Upper lobe of right lung (tissue), 1 donor: ENCODE measurements at places on chromosomes 4 and X. TPM values are rescaled to one million over a fixed set of nuclear protein-coding genes. Genes with fewer than 3 reads are reported as not detected.

GRCh38 chrX:73683236-73683859 is 120.4 kb downstream of the CHIC1 start:
- DNase-seq = no peak
- no peak overlapping the region for H3K27ac ChIP-seq
- H3K27me3 ChIP-seq = no peaks in the 10 kb centered on the region
- no peaks in the 10 kb centered on the region for H3K36me3 ChIP-seq

GRCh38 chrX:131812847-131813825 is 210.0 kb upstream of the STK26 start:
- H3K4me3 ChIP-seq = peak overlapping the region; percentile 21
- no peak for DNase-seq
- H3K36me3 ChIP-seq = no peaks in the 10 kb centered on the region
- no peaks in the 10 kb centered on the region for H3K4me1 ChIP-seq

DNA sequence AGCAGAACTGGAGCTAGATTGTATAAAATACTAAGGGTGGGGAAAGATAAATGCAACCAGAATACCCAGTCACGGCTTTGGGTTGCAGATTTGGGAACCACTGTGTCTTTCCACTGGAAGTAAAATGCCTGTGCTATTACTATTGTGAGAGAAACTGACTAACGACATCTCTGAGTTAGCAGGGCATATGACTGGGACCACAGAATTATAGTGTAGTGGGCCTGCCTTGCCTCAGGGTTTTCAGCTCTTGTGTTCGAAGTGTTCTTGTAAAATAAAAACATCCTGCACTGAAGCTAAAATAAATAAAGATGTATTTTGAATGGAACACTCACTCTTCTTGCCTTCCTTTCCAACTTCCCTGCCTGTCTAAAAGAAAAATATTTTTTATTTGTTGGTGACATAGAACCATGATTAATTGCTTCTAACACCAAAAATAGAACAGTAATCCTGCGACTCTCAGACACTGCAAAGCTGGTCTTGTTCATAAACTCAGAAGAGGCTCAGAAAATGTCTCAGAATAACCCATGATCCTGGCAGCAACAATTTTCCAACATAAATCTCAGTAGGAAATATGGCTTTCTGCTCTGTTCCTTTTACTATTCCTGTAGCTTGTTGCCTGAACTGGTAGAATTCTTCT is 104.2 kb downstream of the FAM47B start:
- no peak overlapping the region for H3K4me3 ChIP-seq
- H3K27ac ChIP-seq = no peak overlapping the region
- no peak for DNase-seq
- H3K36me3 ChIP-seq = no peaks in the 10 kb centered on the region
- H3K4me1 ChIP-seq = no peaks in the 10 kb centered on the region

DNA sequence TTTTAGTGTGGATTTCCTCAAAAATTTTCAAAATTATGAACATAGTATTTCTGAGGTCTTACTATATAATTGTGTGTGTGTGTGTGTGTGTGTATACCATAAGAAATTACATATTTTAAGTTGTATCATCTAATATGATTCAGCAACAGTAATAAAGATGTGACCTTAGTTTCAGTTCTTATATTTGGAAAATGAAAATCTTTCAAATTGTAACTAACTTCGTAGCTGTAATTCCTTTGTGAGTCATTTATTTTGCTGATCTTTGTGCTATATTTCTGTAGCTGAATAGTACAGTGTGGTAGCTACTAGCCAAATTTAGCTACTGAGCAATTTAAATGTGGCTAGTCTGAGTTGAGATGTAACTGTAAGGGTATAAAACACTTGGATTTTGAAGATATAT is 116.4 kb downstream of the RAP1GDS1 start:
- peaks cover 9% of the 10 kb centered on the region for H3K36me3 ChIP-seq
- H3K27ac ChIP-seq = no peak overlapping the region
- DNase-seq = no peak

DNA sequence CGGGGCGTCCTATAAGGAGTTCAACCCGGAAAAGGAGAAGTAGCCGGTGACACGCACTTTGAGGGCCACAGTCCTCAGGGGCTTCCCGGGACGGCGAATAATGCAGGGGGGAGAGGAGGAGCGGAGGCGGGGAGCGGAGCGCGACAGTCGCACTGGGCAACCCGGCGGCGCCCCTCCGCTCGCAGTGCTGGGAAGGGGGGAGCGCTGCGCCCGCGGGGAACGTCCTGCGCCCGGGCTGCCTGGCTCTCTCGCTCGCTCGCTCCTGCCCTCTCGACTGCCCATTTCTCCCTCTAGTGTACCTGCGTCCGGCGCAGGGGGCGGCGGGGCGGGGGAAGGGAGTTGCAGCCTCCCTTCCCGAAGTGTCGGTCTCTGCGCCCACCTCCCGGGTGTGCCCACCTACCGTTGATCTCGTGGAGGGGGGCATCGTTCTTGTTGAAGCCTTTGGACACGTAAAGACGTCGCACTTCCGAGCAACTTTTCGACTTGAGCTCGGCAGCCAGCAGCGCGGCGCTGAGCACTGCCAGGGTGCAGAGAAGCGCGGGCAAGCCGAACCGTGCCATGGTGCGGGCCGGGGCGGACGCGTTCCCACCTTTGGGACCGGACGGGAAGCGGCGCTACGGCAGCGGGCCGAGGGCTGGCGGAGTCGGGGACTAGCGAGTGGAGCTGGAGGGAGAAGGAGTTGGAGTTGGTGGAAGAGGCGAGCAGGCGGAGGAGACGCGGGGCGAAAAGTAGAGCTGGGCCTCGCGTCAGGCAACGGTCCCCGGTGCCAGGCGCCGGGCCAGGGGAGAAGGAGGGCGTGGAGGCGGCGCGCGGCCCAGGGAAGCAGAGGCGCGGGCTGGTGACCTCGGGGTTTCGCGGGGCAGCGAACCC is 648 bp downstream of the GPC4 start:
- no peaks in the 10 kb centered on the region for H3K36me3 ChIP-seq
- DNase-seq = peak; percentile 69
- H3K4me3 ChIP-seq = peak overlapping the region; percentile 58
- H3K4me1 ChIP-seq = no peaks in the 10 kb centered on the region

DNA sequence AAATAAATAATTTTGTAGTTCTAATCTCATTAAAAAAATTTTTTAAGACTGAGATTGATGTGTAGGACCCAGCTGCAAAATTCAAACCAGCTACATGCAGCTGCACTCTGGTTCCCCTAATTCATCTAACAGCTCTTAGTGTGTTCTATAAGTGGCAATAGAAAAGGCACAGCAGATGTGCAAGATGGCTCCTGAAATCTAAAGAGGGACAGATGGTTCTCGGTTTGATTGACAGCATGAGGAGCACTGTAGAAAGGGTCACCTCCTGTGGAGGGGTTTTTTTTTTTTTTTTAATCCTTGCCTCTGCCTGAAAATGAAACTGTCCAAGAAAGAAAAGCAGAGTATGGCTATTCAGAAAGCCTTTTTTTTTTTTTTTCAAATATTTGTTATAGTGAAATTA is 16.9 kb upstream of the OCIAD1 start:
- H3K4me1 ChIP-seq = no peaks in the 10 kb centered on the region
- no peaks in the 10 kb centered on the region for H3K27me3 ChIP-seq
- H3K36me3 ChIP-seq = no peaks in the 10 kb centered on the region
- H3K4me3 ChIP-seq = no peak overlapping the region

DNA sequence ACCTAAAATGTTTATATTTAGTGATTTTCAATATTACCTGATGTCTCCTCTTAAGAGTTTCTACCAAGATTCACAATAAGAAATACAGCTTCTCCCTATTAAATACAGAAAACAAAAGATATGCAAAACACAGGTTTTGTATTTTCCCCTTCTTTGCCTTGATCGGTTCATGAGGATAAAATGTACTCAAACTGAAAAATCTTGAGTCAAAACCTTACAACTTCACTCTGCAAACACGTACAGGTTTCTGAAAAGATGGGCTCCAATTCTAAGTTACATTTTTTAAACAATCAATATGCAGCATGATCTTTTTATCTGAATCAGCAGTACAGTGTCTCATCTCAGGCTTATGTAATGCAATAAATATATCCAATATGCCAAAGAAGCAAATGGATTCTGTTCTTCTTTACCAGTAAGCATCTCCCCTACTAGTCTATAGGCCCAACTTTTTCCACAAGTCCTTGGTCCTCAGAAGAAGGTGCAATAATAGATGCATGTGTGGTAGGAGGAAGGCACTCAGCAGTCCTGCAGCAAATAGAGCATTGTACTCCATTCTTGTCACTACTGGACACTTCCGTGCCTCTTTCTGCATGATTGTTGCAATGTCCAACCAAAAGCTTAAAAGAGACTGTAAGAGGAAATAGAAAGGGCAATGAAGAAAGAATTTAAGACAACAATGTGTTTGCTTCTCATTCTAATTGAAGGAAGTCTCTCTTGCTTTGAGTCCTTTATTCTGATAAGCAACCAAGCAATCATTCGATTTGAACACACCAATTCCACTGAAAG is 3.2 kb downstream of the MAPK10 start:
- DNase-seq = no peak
- no peaks in the 10 kb centered on the region for H3K36me3 ChIP-seq
- H3K4me3 ChIP-seq = no peak overlapping the region
- H3K27ac ChIP-seq = no peak overlapping the region
- H3K27me3 ChIP-seq = no peaks in the 10 kb centered on the region

- H3K27ac ChIP-seq = no peak overlapping the region
- DNase-seq = no peak
- no peak overlapping the region for H3K4me3 ChIP-seq
- no peaks in the 10 kb centered on the region for H3K27me3 ChIP-seq
- H3K4me1 ChIP-seq = peaks cover 5% of the 10 kb centered on the region
These were observed 11.0 kb upstream of the SCD5 start for GRCh38 chr4:82809619-82810018.

Gene SHOX
- not detected for total RNA-seq

GRCh38 chrX:72569786-72570185 is 2.9 kb downstream of the HDAC8 start:
- H3K4me1 ChIP-seq = no peaks in the 10 kb centered on the region
- peaks cover 6% of the 10 kb centered on the region for H3K36me3 ChIP-seq
- no peak for DNase-seq
- H3K4me3 ChIP-seq = no peak overlapping the region
- H3K27ac ChIP-seq = no peak overlapping the region

DNA sequence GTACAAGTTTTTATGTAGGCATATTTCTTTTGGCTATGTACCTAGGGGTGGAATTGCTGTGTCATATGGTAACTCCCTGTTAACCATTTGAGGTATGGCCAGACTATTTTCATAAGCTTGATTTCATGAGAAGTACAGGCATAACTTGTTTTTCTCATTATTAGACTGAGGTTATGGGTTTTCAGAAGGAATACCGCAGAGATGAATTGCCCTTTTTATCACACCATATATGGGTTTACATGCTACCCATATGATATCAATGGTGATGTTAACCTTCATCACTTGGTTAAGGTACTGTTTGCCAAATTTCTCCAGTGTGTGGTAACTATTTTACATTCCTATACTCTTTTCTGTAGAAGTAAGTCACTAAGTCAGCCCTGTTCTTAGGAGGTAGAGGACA is 23.5 kb downstream of the RAB40A start:
- H3K27ac ChIP-seq = no peak overlapping the region
- H3K36me3 ChIP-seq = no peaks in the 10 kb centered on the region
- no peak for DNase-seq
- no peaks in the 10 kb centered on the region for H3K4me1 ChIP-seq

- no peak for DNase-seq
- no peaks in the 10 kb centered on the region for H3K36me3 ChIP-seq
- no peaks in the 10 kb centered on the region for H3K27me3 ChIP-seq
These were observed 11.2 kb upstream of the DACH2 start for GRCh38 chrX:86137071-86137470.

- no peak for DNase-seq
- peaks cover 30% of the 10 kb centered on the region for H3K36me3 ChIP-seq
- no peak overlapping the region for H3K4me3 ChIP-seq
- H3K4me1 ChIP-seq = peaks cover 14% of the 10 kb centered on the region
- H3K27me3 ChIP-seq = no peaks in the 10 kb centered on the region
These were observed 14.6 kb downstream of the HERC3 start for GRCh38 chr4:88606832-88607231.

Gene PAGE1
- total RNA-seq = not detected

GRCh38 chrX:133185938-133186337 is 32.2 kb downstream of the TFDP3 start:
- H3K36me3 ChIP-seq = no peaks in the 10 kb centered on the region
- H3K27me3 ChIP-seq = no peaks in the 10 kb centered on the region
- H3K27ac ChIP-seq = no peak overlapping the region
- no peak overlapping the region for H3K4me3 ChIP-seq

Gene MAOB
- 38.9 TPM for total RNA-seq

Gene GUCY1B1
- 21.9 TPM for total RNA-seq
